Tracheal epithelial cell (primary cell): ENCODE measurements at places on chromosomes 1 and 21. TPM values are rescaled to one million over a fixed set of nuclear protein-coding genes. Genes with fewer than 3 reads are reported as not detected.

UFC1 gene
- 32.6 and 41.2 TPM in 2 replicates for total RNA-seq

PGLYRP3 gene
- total RNA-seq = 1.7 TPM in 1 of 2 replicates, not detected in the other

UBE2U gene
- not detected in 2 replicates for total RNA-seq

C1orf185 gene
- not detected in 2 replicates for total RNA-seq

GOLT1A gene
- total RNA-seq = 1.4 and 4.5 TPM in 2 replicates

SH2D2A gene
- total RNA-seq = 1.5 and 3.6 TPM in 2 replicates

ANGPTL3 gene
- not detected in 2 replicates for total RNA-seq

PDZK1IP1 gene
- total RNA-seq = 2.3 and 73.0 TPM in 2 replicates

SIK1 gene
- 7.0 and 21.5 TPM in 2 replicates for total RNA-seq

LHX8 gene
- under 0.01 TPM in 1 of 2 replicates, not detected in the other for total RNA-seq

LCE3E gene
- total RNA-seq = 0.48 TPM in 1 of 2 replicates, not detected in the other

ICOSLG gene
- 0.85 and 1.2 TPM in 2 replicates for total RNA-seq

NBPF4 gene
- total RNA-seq = 0.24 TPM in 1 of 2 replicates, not detected in the other

OR2L3 gene
- total RNA-seq = not detected in 2 replicates

COL16A1 gene
- 130 and 134 TPM in 2 replicates for total RNA-seq

PLA2G4A gene
- 7.5 and 9.2 TPM in 2 replicates for total RNA-seq

FCRL6 gene
- not detected in 2 replicates for total RNA-seq

WDR47 gene
- 16.4 and 24.1 TPM in 2 replicates for total RNA-seq

KLF18 gene
- total RNA-seq = not detected in 2 replicates

DNAJC6 gene
- total RNA-seq = 1.3 and 3.9 TPM in 2 replicates

HES2 gene
- total RNA-seq = 249 and 299 TPM in 2 replicates

CENPF gene
- total RNA-seq = 0.85 and 3.9 TPM in 2 replicates

FLVCR1 gene
- 10.9 and 12.0 TPM in 2 replicates for total RNA-seq

CLIC6 gene
- 0.48 TPM in 1 of 2 replicates, not detected in the other for total RNA-seq

CFAP107 gene
- not detected in 2 replicates for total RNA-seq

ERMAP gene
- 5.5 and 8.7 TPM in 2 replicates for total RNA-seq

PRELP gene
- not detected in 2 replicates for total RNA-seq

PDC gene
- not detected in 2 replicates for total RNA-seq

GORAB gene
- 4.0 and 6.5 TPM in 2 replicates for total RNA-seq

NPL gene
- total RNA-seq = 2.8 and 2.9 TPM in 2 replicates

CD160 gene
- total RNA-seq = under 0.01 TPM in 1 of 2 replicates, not detected in the other

CAPN2 gene
- 286 and 299 TPM in 2 replicates for total RNA-seq

NTMT2 gene
- not detected in 2 replicates for total RNA-seq

AJAP1 gene
- 0.64 and 2.4 TPM in 2 replicates for total RNA-seq

CRNN gene
- total RNA-seq = 0.72 and 0.85 TPM in 2 replicates

RRP1B gene
- total RNA-seq = 36.9 and 40.1 TPM in 2 replicates
